Activated CD4-positive, alpha-beta T cell treated with anti-CD3 and anti-CD28 coated beads, Interleukin-2, amount 50 U/mL, for 4 hours (primary cell): ENCODE measurements at places on chromosomes 11 and 22.

DNA sequence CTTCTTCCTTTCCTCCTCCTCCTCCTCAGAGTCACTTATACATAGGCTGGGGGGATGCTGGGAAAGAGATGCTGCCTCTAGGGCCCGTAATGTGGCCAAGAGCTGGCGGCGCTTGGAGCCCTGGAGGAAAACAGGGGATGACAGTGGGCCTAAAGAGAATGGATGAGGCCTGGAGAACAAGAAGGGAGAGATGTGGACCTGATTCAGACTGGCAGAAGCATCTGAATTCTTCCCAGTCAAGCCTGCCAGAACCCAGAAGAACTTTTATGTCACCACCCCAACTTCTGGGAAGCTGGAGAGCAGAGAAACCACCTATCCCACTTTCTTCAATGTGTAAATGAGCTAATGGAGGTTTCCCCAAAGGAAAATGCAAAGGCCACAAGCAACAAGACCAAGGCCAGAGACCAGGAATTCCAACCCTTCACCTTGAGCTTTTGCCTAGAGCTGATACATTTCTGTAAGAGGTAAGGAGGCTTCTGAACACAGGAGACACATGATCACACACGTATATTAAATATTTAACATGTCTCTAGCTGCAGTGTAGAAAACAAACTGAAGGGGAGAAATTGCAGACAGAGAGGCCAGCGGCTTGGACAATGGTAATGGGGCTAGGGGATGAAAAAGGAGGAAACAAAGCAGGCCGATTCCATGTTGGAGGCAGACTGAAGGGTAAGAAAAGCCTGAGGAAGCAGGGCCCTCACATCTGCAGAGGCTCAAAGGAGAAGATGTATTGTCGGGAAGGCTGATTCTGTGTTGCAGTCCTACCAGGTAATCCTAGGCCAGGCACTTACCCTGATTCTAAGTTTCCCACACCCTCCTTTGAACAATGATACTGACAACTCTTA lies 1.1 kb downstream of the RRP8 start:
- DNase-seq, result no peak

- no peak for DNase-seq
These were observed 678 bp downstream of the CD248 start for GRCh38 chr11:66315921-66316811.

GRCh38 chr22:47165338-47166032 lies 403.0 kb downstream of the TBC1D22A start:
- no peak for DNase-seq

DNA sequence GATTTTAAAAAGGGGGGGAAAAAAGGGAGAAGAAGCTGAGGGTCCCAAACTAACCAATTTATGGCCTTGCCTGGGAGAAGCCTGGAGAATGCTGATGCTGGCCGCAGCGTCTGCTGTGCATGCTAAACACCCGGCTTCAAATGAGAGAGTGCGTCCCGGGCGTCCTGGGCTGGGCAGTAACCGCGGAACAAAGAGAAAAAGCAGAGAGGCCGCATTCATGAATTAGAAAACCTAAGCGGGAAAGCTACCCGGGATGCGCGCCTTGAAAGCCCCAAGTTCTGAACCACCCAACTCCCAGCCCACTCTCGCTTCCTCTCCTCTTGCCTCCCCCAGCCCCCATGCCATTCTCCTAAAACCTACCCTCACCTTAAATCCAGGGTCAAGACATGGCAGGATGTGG lies 6.5 kb downstream of the MN1 start:
- no peak for DNase-seq

DNA sequence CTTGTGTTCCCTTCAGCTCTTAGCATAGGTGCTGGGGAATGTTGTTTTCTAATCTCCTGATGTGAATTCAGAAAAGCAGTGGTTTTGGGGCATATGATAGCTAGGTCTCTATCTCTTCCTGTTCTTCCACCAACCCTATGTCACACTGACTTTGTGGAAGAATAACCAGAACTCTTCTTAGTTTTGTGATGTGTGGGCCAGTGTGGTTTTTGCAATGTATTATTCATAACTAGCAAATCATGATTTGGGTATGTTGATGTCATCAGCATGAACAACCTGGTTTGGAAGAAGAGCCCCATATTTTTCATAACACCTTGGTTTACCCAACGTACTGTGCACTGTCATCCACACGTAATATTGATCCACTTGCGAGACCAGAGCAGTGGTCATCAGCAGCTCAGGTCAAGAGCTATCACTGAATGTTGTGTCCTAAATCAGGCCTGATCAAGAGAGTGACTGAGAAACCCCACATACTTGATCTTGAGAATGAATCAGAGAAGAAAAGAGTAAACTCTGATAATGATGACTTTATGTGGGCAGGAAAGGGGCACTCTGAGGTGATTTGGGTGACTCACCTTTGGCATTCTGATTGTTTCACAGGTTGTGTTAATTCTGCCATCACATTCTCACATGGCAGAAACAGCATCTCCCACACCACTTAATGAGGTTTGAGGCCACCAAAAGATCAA lies 19.4 kb upstream of the MS4A6E start:
- no peak for DNase-seq

DNA sequence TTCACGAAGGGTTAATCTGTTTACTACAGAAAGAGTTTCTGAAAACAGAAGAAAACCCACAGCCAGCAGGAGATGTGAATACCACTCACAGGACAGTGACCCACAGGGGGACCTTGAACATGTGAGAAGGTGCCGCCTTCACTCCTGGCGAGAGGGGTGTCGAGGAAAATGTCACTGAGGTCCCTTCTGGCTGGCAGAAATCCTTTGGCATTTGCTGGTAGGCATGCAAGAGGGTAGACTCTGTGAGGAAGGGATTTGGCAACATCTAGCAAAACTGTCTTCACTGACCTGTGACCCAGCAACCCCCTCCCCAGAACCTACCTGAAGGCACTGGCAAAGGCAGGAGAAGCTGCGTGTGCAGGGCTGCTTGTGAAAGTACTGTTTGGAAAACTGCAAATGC lies 8.6 kb downstream of the KCNQ1 start:
- DNase-seq, result no peak

- peak; percentile 77 for DNase-seq
These were observed 30.1 kb upstream of the HMOX1 start for GRCh38 chr22:35350539-35351503.

DNA sequence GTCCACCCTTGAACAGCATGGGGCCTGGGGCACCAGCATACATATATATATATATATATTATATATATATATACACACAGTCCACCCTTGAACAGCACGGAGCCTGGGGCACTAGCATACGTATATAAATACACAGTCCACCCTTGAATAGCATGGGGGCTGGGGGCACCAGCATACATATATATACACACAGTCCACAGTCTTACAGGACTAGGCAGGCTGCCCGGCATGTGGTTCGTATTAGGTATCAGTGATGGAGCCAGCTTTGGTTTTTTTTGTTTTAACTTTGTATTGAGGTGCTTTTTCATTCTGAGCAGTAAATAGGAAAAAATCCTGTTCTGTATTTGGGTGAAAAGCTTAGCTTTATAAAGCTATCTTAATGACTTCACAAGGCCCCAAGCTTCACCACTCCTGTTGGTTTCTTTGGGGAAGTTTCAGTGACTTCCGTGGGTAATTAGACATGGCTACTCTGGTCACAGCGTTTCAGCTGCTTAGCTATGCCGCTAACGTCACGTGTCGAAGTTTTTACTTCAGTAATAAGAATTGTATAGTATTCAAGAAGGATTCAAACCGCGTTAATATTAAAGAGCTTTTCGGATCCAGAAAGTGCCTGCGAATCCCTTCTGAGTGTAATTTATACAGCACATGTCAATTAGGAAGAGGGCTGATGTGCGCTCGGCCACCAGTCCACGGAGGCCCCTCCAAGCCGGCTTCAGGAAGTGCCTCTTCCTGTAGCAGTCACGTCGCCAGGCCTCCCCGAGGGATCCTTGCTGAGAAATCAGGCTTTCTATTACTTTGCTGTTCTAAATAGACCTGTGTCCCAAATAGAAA lies 179.7 kb downstream of the TBC1D22A start:
- DNase-seq, result no peak

DNA sequence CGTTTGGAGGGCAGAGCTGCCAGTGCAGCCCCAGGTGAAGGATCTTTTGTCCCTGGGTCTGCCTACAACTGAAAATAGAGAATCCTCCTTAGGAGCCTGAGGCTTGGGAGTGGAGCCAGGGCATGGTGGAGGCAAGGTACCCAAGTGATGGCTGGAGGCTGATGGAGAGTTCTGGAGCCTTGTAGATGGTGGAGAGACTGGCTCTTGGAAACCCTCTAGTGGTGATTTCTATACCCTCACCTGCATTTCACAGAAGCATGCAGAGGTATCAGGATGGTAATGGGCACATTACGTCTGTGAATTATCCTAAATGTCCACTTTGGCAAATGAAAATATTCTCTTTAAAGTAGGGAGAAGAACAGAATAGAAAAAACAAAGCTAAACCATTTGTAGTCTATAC lies 44.4 kb downstream of the INSC start:
- DNase-seq, result no peak

DNA sequence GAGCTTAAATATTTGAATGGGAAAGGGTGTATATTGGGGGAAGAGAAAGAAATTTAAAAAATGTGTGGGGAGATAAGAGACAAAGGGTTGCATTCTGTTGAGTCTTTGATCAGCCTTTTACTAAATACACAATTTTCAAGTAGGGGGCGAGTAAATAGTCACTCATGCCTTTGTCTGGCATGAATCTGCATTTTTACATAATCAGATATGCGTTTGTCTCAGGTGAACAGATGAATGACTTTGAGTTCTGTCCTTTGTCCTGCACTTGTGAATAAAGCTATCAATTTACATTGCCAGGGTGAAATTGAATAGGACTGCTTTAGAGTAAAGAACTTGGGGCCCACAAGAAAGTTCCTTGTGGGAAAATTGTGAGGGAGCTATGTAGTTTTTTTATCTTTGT lies 523.6 kb upstream of the LUZP2 start:
- DNase-seq, result no peak

GRCh38 chr11:45919806-45920530 lies 2.3 kb upstream of the PEX16 start:
- no peak for DNase-seq

- no peak for DNase-seq
These were observed 58.7 kb upstream of the SLC5A12 start for GRCh38 chr11:26780376-26781085.

GRCh38 chr22:44192098-44192815 lies 11.5 kb downstream of the PARVG start:
- no peak for DNase-seq

DNA sequence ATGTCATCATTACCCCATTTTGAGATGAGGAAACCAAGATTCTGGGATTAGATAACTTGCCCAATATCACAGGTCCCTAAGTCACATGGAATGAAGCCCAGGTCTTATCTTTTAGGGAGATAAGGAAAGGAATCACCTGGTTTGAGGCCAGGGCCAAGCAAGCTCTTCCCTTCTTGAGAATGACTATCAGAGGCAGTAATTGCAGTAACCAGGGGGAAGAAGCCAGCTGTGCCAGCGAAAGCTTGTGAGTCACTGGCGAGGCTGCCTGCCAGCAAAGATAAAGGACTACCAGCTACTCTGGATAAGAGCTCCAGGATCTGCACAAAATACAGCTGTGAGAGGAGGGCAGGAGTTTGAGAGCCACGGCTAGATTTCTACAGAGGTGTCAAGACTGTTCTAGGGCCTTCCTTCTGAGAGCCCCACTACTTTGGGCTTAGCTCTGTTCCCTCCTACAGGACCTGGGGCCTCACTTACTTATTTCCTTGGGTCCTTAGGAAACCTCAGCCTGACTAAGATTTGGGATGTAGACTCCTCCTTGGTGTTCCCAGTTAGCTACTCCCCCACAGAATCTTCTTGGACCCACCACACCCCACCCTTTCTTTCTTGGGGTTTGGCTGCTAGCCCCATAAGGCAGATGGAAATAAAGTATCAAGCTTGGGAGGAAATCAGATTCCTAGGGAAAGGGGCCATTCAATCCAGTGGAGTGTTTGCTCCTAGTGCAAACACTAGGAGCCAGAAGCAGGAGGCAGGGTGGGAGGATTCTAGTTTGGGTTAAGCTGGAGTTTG lies 9.7 kb upstream of the CCKBR start:
- no peak for DNase-seq

- DNase-seq, result no peak
These were observed 131.9 kb downstream of the ADAMTS15 start for GRCh38 chr11:130580372-130580771.

GRCh38 chr11:118792570-118793124 lies 1.7 kb upstream of the DDX6 start:
- DNase-seq, result peak; percentile 61

DNA sequence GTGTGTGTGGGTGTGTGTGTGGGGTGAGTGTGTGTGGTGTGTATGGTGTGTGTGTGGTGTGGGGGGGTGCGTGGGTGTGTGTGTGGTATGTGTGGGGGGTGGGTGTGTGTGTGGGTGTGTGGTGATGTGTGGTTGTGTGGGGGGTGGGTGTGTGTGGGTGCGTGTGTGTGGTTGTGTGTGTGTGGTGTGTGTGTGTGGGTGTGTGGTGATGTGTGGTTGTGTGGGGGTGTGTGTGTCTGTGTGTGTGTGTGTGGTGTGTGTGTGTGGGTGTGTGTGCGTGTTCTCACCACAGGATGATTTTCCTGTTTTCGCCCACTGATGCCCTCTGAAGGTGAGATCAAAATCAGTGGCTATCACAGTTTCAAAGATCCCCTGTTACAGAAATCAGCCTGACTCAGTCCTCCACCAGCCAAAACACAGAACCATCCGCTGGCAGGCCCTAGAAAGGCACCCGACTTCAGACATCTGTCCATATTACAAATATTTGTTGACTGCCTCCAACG lies 24.7 kb downstream of the CPT1A start:
- peak; percentile 38 for DNase-seq

DNA sequence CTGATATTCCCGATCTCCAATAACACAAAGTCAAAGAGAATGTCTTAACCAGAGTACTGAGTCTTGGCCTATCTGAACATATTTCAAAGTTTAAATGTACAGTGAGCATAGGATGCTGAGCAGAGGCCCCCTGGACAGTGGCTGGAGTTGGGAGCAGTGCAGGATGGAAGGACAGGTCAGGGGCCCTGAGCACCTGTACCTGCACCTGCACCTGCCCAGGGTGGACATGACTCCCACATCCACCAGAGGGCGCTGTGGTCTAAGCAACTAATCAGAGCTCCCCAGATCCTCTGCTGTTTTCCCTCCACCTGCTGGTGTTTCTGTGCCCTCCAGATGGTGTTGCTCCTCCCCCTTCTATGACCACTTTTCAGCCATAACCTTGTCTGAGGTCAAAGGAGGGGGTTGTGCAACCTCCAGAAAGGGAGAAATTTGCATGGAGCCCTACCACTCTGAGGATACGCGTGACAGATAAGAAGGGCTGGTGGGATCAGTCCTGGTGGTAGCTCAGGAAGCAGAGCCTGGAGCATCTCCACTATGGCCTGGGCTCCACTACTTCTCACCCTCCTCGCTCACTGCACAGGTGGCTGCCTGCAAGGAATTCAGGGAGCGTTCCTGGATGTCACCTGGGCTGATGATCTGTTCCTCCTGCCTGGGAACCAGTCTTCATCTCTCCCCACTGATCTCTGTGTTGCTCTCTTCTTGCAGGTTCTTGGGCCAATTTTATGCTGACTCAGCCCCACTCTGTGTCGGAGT lies 49.1 kb upstream of the VPREB1 start:
- peak; percentile 78 for DNase-seq
